B cell (primary cell): ENCODE measurements at places on chromosomes 2 and 18. TPM values are rescaled to one million over a fixed set of nuclear protein-coding genes. Genes with fewer than 3 reads are reported as not detected.

The CDH19 gene
- not detected in 2 replicates for polyA plus RNA-seq

The VWA3B gene
- polyA plus RNA-seq = not detected in 2 replicates

The SPP2 gene
- polyA plus RNA-seq = not detected in 2 replicates

The RNF138 gene
- 30.9 and 132 TPM in 2 replicates for polyA plus RNA-seq

The C1QL2 gene
- not detected in 2 replicates for polyA plus RNA-seq

The GTF2A1L gene
- polyA plus RNA-seq = not detected in 2 replicates

DNA sequence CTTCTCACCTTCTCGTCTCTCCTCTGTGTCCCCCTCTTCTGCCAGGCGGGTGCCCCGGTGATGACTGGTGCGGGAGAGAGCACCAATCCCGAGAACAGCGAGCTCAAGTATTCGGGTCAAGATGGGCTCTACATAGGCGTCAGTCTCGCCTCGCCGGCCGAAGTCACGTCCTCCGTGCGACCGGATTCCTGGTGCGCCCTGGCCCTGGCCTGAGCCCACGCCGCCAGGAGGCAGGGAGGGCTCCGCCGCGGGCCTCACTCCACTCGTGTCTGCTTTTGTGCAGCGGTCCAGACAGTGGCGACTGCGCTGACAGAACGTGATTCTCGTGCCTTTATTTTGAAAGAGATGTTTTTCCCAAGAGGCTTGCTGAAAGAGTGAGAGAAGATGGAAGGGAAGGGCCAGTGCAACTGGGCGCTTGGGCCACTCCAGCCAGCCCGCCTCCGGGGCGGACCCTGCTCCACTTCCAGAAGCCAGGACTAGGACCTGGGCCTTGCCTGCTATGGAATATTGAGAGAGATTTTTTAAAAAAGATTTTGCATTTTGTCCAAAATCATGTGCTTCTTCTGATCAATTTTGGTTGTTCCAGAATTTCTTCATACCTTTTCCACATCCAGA is 31.3 kb downstream of the GATA6 start:
- no peak for DNase-seq

- no peak for DNase-seq
These were observed 33.5 kb downstream of the ZNF407 start for GRCh38 chr18:74631212-74631611.

GRCh38 chr2:105610576-105611332 is 134.0 kb upstream of the NCK2 start:
- DNase-seq = no peak

DNA sequence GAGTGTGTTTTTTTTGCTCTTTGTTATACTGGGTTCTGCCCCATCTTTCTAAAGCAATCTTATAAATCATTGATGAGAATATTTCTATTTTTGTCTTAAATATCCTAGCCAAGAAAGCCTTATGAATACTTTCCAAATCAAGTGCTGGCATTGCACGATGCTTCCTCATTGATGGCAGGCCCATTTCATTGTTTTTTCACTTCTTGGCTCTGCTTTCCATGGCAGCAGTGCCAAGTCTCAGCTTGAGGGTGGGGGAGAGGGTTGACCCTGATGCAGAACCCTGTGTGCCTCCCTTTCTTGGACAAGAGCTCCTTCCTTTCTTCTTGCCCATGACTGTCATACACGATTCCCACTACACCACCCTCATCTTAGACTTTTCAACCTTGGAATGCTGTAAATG is 16.7 kb upstream of the CELF4 start:
- DNase-seq = no peak

DNA sequence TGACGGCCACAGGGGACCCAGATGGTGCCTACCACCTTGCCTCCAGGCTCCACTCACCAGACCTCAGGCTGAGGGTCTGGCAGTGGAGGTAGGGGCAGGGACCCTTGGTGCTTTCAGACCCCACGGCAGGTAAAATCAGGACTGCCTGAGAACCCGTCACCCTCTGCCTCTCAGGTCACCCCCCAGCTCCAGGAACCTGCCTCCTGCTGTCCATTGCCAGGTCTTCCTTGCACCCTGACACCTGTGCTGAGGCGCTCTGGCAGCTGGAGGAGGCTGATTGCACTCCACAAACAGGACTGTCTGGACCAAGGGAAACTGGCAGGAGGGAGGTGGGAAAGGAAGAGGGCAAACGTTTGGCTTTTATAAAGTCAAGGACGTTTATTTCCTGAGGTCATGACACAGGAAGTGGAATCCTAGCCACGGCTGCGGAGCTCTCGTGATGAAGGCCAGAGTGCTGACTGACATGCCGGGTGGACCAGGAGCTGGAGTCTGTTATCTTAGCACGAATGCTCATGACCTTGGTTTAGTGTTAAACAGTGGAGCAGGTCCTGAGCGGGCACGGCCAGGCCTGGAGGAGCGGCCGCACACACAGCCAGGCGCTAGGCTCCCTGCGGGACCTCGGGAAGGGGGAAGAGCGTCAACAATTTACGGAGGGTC is 40.5 kb downstream of the ANO7 start:
- no peak for DNase-seq

GRCh38 chr2:42941633-42942176 is 149.3 kb upstream of the HAAO start:
- DNase-seq = no peak

- no peak for DNase-seq
These were observed 351.3 kb downstream of the NRXN1 start for GRCh38 chr2:50680646-50681045.

DNA sequence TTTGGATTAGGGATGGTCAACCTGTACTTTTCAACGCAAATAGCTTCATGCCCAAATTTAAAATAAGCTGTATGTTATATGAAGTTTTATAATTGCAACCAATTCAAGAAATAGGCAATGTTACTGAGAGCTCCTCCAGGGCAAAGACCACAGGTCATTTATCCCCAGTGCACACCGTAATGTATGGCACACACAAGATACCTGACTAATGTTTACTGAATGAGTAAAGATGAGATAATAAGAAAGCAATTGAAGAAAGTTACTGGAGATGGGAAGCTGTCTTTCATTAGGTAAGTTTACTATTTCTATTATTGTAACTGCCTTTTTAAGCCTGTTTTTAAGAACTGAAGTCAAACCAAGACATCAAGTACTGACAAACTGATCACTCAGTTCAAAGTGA is 184.5 kb upstream of the VRK2 start:
- DNase-seq = no peak

DNA sequence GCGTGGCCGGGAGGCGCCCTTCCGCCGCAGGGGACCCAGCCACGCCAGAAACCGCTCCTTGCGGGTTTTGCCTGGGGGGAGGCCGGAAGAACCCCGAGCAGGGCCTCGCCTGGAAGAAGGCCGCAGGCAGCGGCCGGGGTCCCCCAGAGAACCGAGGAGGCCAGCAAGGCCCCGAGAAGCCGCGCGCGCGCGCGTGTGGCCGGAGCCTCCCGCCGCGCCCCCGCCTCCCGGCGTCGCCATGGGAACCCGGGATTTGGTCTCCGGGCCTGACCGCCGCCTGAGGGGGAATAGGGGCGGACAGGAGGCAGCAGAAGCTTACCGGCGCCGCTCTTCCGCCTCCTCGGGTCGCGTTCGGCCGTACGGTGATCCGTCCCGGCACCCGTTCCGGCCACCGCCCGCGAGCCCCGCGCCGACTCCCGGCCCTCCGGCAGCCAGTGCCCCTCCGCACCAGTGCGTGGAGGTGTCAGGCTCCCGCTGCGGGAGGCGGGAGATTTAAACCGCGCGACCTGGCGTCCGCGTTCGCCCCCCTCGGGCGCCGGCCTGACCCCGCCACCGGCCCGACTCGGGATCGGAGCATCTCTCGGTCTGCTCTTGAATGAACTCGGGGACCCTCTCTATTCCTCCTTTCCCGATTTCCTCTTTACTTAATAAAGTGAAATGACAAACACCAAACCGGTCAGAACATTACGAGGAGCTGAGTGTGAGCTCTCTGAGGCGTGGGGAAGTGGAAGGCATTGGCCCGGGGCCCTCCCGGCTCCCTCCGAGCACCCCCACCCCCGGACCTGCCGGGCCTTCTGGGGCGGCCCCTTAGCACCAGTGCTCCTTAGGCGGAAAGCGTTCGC is at the start of gene ICA1L:
Gene ICA1L (minus strand): TSS at position 467 of the 842 bp plus-strand sequence. CDS start 42,757 bp downstream, outside the sequence.
- DNase-seq = peak; percentile 75

DNA sequence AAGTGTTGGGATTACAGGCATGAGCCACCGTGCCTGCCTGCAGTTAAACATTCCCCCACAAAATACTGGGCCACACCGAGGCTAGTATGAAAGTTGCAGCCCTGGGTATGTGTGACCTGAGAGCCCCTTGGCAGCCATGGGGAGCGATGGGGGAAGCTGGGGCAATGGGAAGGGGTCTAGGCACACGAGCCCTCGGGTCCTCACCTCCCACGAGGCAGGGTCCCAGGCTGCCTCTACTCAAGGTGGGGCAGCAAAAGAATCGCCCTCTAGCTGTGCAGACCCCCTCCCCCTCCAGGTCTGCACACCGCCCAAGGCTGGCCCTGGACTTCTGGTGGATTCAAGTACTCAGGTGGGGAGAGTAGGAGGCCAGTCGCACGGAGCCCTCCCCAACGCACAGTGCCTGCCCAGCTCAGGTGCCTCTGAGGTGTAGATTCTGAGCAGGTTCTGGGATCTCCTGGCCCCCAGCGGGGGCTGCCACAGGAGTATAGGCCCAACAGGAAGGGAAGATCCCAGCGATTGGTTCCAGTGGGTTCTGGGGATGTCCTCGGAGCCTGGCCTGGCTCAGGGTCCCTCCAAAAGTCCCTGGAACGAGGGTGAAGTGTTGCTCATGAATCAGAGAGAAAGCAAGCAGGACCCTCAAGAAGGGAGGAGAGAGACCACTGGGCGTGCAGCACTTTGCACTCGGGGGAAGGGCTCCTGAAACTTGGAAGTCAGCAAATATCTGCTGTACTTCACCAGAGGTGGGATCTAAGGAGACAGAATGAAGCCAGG is 2.6 kb downstream of the GPR35 start:
- no peak for DNase-seq

- no peak for DNase-seq
These were observed 787.3 kb upstream of the RAB6C start for GRCh38 chr2:129192117-129192516.

DNA sequence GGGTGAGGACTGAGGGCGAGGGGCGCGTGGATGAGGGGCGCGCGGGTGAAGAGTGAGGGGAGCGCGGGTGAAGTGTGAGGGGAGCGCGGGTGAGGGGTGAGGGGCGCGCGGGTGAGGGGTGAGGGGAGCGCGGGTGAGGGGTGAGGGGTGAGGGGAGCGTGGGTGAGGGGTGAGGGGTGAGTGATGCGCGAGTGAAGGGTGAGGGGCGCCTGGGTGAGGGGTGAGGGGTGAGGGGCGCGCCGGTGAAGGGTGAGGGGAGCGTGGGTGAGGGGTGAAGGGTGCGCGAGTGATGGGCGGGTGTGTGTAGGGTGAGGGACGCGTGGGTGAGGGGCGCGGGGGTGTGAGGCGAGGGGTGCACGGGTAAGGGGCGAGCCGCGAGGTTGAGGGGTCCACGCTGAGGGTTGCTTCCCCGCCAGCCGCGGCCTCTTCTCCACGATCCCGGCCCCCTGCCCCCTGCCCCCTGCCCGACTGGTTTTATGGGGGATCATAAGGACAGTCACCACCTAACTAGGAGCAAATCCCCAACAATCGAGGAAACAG is 1.1 kb upstream of the SLC66A2 start:
- no peak for DNase-seq

GRCh38 chr2:241957276-241957675 is 87.7 kb downstream of the RTP5 start:
- DNase-seq = no peak

GRCh38 chr2:113148606-113149552 is 21.5 kb downstream of the IL1RN start:
- peak; percentile 62 for DNase-seq
